ENCODE measurements at places on chromosomes 3 and 15. TPM values are rescaled to one million over a fixed set of nuclear protein-coding genes. Genes with fewer than 3 reads are reported as not detected.

Gene DTX3L
- total RNA-seq: 73.8 TPM

Gene SLC12A1
- total RNA-seq: not detected

- no peak for DNase-seq
Observed at GRCh38 chr3:59401924-59402323, 352.1 kb upstream of the CFAP20DC start.

Gene IDH2
- total RNA-seq: 51.2 TPM

Data from activated B cell treated with CpG ODN at 0.5 μM for 24 hours (primary cell).